ENCODE measurements at places on chromosomes 1 and 21. TPM values are rescaled to one million over a fixed set of nuclear protein-coding genes. Genes with fewer than 3 reads are reported as not detected.

MAD2L2 gene
- 35.0 TPM for total RNA-seq

ICOSLG gene
- 0.56 TPM for total RNA-seq

- no peak overlapping the region for H3K4me3 ChIP-seq
- H3K27me3 ChIP-seq: no peaks in the 10 kb centered on the region
- DNase-seq: no peak
- peaks cover 5% of the 10 kb centered on the region for H3K36me3 ChIP-seq
- H3K4me1 ChIP-seq: peaks cover 17% of the 10 kb centered on the region
- no peak overlapping the region for H3K27ac ChIP-seq
Observed at GRCh38 chr1:230985711-230986110, 6.8 kb downstream of the ARV1 start.

DNA sequence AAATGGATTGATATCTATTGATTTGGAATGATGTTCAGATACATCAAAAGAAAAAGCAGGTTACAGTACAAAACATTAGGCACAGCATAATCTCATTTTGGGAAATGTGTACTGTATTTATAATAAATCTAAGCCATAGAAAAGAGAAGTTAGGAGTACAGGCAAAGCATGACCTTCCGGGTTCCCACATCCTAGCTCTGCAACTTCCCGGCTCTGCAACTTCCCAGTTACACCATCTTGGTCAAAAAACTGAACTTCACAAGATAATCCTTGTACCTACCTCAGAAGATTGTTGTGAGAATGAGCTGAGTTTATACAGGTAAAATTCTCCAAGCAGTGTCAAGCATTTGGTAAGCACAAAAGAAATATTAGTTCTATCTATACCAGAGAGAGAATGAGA is 21.7 kb upstream of the SLC44A3 start:
- no peak for DNase-seq
- H3K36me3 ChIP-seq: peaks cover 15% of the 10 kb centered on the region
- no peaks in the 10 kb centered on the region for H3K27me3 ChIP-seq
- H3K4me3 ChIP-seq: no peak overlapping the region
- H3K4me1 ChIP-seq: peaks cover 78% of the 10 kb centered on the region

GRCh38 chr1:202852163-202852904 is 36.6 kb downstream of the RABIF start:
- peaks cover 5% of the 10 kb centered on the region for H3K27me3 ChIP-seq
- H3K36me3 ChIP-seq: no peaks in the 10 kb centered on the region
- H3K4me1 ChIP-seq: no peaks in the 10 kb centered on the region
- H3K4me3 ChIP-seq: no peak overlapping the region

DNA sequence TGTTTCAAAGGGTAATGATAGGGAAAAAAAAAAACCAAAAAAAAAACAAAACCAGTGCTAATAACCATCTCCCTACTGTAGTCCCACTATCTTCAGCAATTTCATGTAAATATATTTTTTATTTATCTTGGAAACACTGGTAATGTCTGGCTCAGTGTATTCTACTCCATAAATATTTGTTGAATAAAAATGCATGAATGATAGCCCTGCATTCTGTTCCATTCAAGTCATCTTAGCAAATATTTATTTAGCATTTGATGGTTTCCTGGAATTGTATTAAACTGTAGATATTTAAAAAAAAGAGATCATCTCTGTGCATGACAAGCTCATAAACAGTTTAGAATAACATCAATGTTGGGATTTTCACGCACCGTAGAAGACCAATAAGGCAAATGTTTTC is 24.2 kb downstream of the IL23R start:
- no peak overlapping the region for H3K27ac ChIP-seq
- no peaks in the 10 kb centered on the region for H3K27me3 ChIP-seq
- DNase-seq: no peak
